ENCODE measurements at places on chromosomes 11 and 22.

GRCh38 chr11:62613291-62613778, 278 bp downstream of the ROM1 start:
- no peak for DNase-seq

GRCh38 chr11:75204012-75204674, 36.4 kb upstream of the TPBGL start:
- DNase-seq = no peak

GRCh38 chr11:68040101-68040956, 1.5 kb downstream of the TCIRG1 start:
- peak; percentile 68 for DNase-seq

- DNase-seq = no peak
Observed at GRCh38 chr11:79095424-79095823, 345.4 kb downstream of the TENM4 start.

DNA sequence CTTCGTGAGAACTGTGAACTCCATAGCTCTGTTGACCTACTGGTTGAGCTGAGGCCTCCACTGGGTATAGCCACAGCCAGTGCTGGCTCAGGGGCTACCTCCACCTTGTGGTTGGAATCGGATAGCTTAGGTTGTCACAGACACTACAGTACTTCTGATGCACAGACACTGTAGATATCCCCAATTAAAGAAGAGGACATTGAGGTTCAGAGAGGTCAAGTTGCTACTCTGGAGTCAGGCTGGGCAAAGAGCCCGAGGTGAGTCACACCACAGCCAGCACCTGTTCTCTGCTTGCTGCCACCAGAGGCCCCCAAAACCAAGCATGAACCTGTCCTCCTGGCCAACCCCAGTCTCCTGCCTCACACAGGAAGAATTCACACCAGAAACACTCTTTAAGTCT, 5.4 kb downstream of the UFD1 start:
- DNase-seq = no peak

DNA sequence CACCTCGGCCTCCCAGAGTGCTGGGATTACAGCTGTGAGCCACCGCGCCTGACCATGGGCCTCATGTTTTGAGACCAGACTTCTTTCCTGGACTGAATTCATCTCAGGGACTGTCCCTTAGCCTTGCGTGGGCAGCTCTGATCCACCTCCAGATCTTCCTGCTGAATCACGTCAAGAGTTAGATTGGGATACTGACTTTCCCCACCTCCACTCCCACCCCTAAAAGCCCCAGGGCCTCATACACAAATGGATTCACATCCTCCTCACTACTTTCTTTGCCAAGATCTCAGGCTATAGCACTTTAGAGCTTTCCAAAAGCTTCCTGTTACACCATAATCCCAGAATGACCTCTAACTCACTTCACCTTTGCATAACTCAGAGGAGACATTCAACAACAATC, 12.1 kb downstream of the CCDC87 start:
- peak; percentile 90 for DNase-seq

GRCh38 chr11:48141475-48142122, 75.0 kb upstream of the OR4B1 start:
- no peak for DNase-seq

GRCh38 chr11:2089536-2090165, 49.5 kb downstream of the IGF2 start:
- DNase-seq = peak; percentile 58

- DNase-seq = no peak
Observed at GRCh38 chr22:27372969-27373670, 428.4 kb downstream of the MN1 start.

DNA sequence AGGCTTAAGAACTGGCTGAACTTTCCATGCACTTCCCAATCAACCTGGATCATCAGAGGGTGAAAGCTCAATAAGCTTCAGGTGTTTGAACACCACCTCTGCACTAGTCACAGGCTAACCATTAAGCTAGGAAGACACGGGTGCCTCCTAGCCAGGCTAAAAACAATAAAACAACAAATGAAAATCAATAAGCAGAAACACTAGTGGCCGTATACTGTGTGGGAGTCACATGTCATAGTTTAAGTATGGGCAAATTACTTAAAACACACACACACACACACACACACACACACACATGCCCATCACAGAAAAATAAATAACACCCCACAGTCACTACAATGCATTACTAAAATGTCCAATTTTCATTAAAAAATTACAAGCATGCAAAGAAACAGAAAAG, 85.2 kb downstream of the APOL5 start:
- DNase-seq = no peak

- DNase-seq = no peak
Observed at GRCh38 chr22:49948958-49949913, 11.3 kb upstream of the PIM3 start.

GRCh38 chr11:87356428-87356827, 318.7 kb downstream of the TMEM135 start:
- no peak for DNase-seq

DNA sequence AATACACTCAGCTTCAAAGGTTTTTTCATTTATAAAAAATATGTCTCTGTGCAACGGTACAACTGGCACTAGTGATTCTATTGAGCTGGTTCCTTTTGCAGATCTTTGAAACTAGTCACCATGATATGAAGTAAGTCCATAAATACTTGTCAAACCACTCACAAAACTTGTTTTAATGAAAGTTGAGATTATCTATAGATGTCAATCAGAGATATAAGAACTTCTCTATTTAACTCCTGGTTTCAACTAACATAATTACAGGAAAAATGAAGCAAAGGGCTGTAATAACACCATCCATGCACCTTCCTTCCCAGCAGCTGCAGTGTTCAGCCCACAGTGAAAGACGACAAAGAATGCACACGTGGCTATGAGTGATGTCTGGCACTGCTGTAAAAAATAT, 44.7 kb downstream of the TMEM123 start:
- no peak for DNase-seq

GRCh38 chr11:72460091-72460647, 25.8 kb upstream of the CLPB start:
- DNase-seq = no peak

DNA sequence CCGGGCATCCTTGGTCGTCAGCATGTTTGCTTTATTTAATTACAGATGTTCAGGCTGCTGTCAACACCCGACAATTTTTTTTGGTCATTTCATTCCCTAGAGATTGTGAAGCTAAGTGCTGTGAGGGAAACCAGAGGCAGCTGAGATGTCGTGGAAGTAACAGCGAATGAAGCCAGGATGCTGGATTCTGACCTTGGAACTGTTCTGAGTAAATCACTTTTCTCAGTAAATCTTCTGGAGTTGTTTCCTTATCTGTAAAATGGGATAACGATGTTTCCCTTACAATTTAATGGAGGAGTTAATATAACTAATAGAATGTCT, 390 bp upstream of the CKAP5 start:
- DNase-seq = no peak

GRCh38 chr11:42631220-42631843, 680.5 kb upstream of the API5 start:
- no peak for DNase-seq

GRCh38 chr11:86811637-86812321, 11.4 kb downstream of the PRSS23 start:
- DNase-seq = no peak

DNA sequence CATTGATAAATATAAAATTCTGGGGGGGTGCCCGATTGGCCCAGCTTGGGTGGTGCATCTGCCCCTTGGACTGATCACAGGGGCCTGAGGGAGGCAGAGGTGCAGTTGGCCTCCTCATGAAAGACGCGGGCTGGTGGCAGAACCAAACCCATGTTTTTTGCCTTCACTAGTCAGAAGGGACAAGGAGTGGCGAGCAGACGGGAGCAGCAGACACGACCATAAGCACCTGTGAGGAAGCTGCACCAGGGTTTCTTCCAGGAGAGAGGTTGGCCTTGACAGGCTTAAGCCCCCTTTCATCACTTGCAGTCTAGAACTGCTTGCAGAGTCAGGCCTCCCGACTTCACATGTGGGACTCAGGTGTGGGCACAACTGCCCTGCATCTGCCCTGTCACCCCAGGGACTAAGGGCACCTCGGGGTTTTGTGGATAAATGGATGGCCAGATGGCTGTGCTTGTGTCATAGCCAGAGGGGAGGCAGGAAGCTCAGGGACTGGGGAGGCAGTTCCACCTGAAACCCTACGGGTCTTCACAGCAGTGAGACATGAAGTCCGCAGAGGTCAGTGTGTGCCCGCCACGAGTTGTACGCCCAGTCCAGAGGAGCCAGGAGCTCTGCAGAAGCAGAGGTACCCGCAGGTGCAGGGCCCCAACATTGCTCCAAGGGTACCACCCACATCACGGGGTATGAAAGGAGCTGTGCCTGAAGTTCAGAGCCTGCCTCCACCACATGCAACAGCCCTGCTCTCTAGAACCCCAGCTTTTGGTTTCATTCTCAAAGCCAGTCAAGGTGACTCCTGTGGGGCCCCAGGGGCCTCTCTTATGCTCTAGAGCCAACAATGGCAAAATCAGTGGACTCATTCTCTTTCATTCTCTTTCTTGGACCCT, 18.2 kb upstream of the SYT13 start:
- DNase-seq = no peak

- DNase-seq = no peak
Observed at GRCh38 chr11:128595221-128595620, 7.9 kb upstream of the ETS1 start.

DNA sequence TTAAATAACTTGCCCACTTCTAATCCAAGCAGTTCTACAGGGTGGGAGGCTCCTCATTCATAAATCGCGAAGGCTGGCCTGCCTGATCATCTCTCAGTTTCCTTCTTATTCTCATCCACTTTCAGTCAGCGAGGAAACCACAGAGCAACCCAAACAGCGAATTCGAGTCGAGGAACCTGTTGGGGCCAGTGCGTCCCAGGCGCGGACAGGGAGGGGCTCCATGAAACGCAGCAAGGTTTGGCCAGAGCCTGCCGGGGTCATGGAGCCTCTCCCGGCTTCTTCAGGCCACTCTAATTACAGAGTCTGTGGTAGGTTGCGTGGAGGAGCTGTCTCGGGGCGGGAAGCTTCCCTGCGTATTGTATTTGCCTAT, 741 bp upstream of the NAV2 start:
- no peak for DNase-seq

- DNase-seq = no peak
Observed at GRCh38 chr11:112605093-112605666, 344.5 kb upstream of the PLET1 start.

GRCh38 chr11:75800728-75801361, 14.2 kb upstream of the UVRAG start:
- DNase-seq = no peak

- DNase-seq = peak; percentile 58
Observed at GRCh38 chr11:95697614-95698408, 91.8 kb downstream of the FAM76B start.

- DNase-seq = peak; percentile 49
Observed at GRCh38 chr22:43230971-43231723, 44.2 kb upstream of the TTLL12 start.

- DNase-seq = no peak
Observed at GRCh38 chr11:109106151-109106906, 315.7 kb upstream of the C11orf87 start.

- DNase-seq = no peak
Observed at GRCh38 chr11:1076061-1076665, 1.5 kb downstream of the MUC2 start.

GRCh38 chr22:48894064-48894671, 933.5 kb downstream of the BRD1 start:
- DNase-seq = peak; percentile 44

- DNase-seq = peak; percentile 71
Observed at GRCh38 chr11:79189055-79189454, 251.8 kb downstream of the TENM4 start.

DNA sequence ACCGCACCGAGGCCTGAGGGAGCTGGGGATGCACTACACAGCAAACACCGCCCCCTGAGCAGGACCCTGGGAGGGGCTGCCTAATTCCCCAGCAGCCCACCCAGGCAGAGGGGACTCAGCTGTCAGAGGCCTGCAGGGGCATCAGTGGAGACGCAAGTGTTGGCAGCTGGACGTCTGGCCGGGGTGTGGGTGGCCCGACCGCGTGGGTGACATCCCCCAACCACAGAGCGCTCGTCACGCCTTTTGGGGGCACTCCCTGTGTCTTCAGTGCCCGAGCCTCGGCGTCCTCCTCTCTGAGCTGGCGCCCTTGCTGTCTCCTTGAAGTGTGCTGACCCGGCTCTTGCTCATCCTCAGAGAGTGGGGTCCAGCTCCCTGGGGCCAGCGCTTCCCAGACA, 150.2 kb downstream of the BRD1 start:
- no peak for DNase-seq

DNA sequence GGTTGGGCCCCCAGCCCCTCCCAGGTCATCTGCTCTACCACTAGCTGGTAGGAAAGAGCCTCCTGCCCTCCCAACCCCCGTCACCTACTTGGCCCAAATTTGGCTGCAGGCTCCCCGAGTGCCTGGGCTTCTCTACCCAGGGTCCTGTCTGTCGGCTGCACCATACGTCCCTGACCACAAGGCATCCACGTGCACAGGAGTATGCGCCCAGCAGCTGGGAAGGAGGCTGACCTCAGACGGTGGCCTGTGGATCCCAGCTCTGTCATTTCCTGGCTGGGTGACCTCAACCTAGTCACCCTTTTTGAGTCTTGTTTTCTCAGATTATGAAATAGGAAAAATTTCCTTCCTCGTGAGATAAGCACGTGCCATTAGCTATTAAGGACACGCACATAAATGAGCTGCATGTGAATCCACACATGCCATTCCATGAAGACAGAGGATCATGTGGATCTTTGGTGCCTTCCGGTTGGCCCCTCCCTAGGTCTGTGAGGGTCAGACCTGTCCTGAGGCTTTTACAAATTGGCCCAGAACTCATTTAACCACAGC, 13.7 kb downstream of the CYB561A3 start:
- DNase-seq = peak; percentile 85

DNA sequence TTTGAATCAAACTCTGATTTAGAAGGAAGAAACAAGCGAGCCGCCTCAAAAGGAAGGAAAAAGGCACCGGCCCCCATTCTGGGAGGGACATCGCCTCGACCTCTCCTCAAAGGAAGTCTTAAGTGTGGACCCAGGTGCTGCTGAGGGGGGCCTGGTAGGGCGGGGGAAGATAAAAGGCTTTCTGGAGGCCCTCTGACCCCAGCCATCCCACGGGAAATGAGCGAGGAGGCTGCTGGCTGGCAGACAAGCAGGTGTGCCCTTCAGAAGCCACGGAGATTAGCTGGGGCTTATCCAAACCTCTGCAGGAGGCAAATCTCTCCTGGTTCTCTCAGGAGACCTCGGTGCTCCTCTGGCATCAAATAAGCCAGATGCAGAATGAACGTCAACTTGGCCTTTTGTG, 171.4 kb upstream of the BLID start:
- DNase-seq = no peak

- DNase-seq = no peak
Observed at GRCh38 chr11:581752-582151, 5.5 kb downstream of the PHRF1 start.

- no peak for DNase-seq
Observed at GRCh38 chr11:34243600-34244464, 114.0 kb downstream of the ABTB2 start.
